A549 treated with ZK216348 at 1 μM for 4 hours (cell line): ENCODE measurements at places on chromosomes 4 and X. TPM values are rescaled to one million over a fixed set of nuclear protein-coding genes. Genes with fewer than 3 reads are reported as not detected.

The LPAR4 gene
- total RNA-seq, result not detected in 5 replicates

The RBMXL3 gene
- total RNA-seq, result not detected in 5 replicates

The CXCL3 gene
- total RNA-seq, result 4.4 to 8.3 TPM (median 4.5 TPM) in 5 replicates

The GAGE12E gene
- total RNA-seq, result not detected in 5 replicates

The TACC3 gene
- total RNA-seq, result 80.9 to 99.4 TPM (median 87.8 TPM) in 5 replicates

The ASB12 gene
- total RNA-seq, result not detected in 5 replicates

The PAGE2B gene
- total RNA-seq, result not detected in 5 replicates

The CRMP1 gene
- total RNA-seq, result 2.5 to 3.7 TPM (median 3.4 TPM) in 5 replicates

The SH3RF1 gene
- total RNA-seq, result 7.8 to 11.3 TPM (median 10.9 TPM) in 5 replicates

The SPIN2A gene
- 0.12 to 0.37 TPM (median 0.18 TPM) in 5 replicates for total RNA-seq

The PCDH11X gene
- 0.04 TPM in 1 of 5 replicates, not detected in the others for total RNA-seq

The NEUROG2 gene
- total RNA-seq, result not detected in 5 replicates

The STATH gene
- not detected in 5 replicates for total RNA-seq

The MYL5 gene
- total RNA-seq, result 8.9 to 12.9 TPM (median 10.2 TPM) in 5 replicates

The FAM114A1 gene
- total RNA-seq, result 20.1 to 43.9 TPM (median 34.9 TPM) in 5 replicates

The ABCG2 gene
- 16.9 to 20.5 TPM (median 18.3 TPM) in 5 replicates for total RNA-seq

The TBC1D8B gene
- total RNA-seq, result 0.83 to 1.8 TPM (median 1.5 TPM) in 5 replicates

The PLAC8 gene
- total RNA-seq, result 0.78 to 1.6 TPM (median 1.2 TPM) in 4 of 5 replicates, not detected in the other

The SORCS2 gene
- total RNA-seq, result 4.0 to 5.9 TPM (median 5.5 TPM) in 5 replicates

The PROM1 gene
- total RNA-seq, result 0.27 to 0.80 TPM (median 0.36 TPM) in 5 replicates

The GPAT3 gene
- 33.4 to 37.4 TPM (median 34.3 TPM) in 5 replicates for total RNA-seq

The PNMA6A gene
- total RNA-seq, result 2.9 to 6.2 TPM (median 4.6 TPM) in 5 replicates
